ENCODE measurements at places on chromosomes 1 and 21. TPM values are rescaled to one million over a fixed set of nuclear protein-coding genes. Genes with fewer than 3 reads are reported as not detected.

DNA sequence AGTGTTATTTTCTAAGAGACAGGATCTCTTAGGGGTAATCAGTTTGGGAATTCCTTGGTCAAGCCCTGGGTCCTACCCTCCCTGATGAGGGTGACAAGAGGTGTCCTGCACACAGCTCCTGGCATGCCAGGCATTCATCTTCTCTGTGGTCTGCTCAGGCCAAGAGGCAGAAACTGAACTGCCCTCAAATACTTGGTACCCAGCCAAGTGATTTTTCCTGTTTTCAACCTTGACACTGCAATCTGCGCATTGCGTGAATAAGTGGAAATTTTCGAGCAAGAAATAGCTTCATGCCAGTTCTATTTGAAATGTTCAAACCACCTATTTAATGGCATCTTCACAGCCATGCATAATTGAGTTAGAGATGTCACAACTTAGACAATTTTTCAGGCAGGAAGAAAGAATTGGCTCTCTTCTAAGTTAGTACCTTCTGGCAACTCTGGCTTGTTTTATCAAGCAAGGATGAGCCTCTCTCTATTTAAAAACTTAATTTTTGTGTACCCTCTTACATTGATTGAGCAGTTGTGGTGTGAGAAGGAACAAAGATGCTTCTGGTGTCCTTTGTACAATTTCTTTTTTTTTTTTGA lies 27.0 kb downstream of the DNM3 start:
- no peak overlapping the region for H3K27ac ChIP-seq
- H3K27me3 ChIP-seq: no peaks in the 10 kb centered on the region
- H3K4me1 ChIP-seq: no peaks in the 10 kb centered on the region
- DNase-seq: no peak
- H3K4me3 ChIP-seq: no peak overlapping the region
- no peaks in the 10 kb centered on the region for H3K36me3 ChIP-seq

GRCh38 chr1:115233598-115233997 lies 104.5 kb downstream of the NGF start:
- H3K4me1 ChIP-seq: peaks cover 9% of the 10 kb centered on the region
- no peak overlapping the region for H3K4me3 ChIP-seq
- no peaks in the 10 kb centered on the region for H3K27me3 ChIP-seq
- DNase-seq: peak; percentile 36
- no peak overlapping the region for H3K27ac ChIP-seq

Gene RIPPLY3
- not detected for total RNA-seq

DNA sequence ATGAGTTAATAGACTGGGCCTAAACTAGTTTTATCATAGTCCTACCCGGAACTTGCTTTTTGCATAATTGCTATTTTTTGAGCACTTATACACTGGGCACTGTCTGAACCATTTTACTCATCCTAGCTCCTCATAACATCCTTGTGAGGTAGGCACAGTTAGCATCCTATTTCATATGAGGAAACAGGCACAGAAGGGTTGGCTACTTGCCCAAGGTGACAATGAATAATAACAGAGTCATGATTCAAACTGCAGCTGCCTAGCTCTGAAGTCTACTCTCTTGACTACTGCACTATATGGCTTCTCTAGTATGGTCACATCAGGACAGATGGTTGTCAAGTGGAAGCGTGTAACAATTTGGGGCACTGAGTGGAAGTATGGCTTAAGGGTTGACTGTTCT lies 18.2 kb upstream of the RC3H1 start:
- H3K4me1 ChIP-seq: peaks cover 5% of the 10 kb centered on the region
- no peak for DNase-seq
- no peak overlapping the region for H3K27ac ChIP-seq
- peaks cover 3% of the 10 kb centered on the region for H3K27me3 ChIP-seq
- H3K4me3 ChIP-seq: no peak overlapping the region

DNA sequence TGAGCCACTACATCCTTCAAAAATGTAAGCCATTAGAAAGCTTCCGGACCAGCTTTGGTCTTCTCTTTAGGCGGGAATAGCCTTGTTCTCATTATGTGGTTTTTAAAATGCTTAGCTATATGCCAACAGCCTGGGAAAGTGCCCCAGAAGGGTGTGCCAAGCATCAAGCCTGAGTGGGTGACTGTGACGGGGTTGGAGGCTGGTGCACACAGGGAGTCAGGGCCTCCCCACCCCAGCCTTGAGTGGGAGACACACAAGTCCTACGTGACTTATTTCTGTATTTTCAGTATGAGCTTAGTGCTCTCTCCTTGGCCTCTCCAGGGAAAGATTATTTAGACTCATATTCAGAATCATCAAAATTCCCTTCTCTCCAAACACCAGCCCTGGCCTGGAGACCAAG lies 9.8 kb downstream of the UBASH3A start:
- DNase-seq: no peak
- no peaks in the 10 kb centered on the region for H3K36me3 ChIP-seq
- no peaks in the 10 kb centered on the region for H3K27me3 ChIP-seq
- no peak overlapping the region for H3K4me3 ChIP-seq

Gene ORC1
- total RNA-seq: 2.2 TPM

DNA sequence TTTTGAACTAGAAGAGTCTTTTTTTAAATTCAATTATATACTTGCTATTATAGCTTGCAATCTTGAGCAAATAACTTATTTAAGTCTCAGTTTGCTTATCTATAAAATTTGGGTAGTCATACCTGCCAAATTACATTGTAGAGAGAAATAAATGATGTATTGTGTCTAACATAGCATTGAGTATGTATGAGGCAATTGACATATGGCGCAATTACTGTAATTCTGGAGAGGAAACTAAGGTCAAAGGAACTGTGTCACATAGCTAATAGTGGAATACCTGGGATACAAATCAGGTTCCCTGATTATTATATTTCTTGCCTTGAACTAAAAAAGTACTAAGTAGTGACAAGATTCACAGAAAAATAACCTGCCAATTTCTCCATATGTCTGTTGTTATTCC lies 302.5 kb downstream of the PDE4B start:
- no peaks in the 10 kb centered on the region for H3K4me1 ChIP-seq
- DNase-seq: no peak
- H3K36me3 ChIP-seq: no peaks in the 10 kb centered on the region

Gene PRRX1
- 1.1 TPM for total RNA-seq

DNA sequence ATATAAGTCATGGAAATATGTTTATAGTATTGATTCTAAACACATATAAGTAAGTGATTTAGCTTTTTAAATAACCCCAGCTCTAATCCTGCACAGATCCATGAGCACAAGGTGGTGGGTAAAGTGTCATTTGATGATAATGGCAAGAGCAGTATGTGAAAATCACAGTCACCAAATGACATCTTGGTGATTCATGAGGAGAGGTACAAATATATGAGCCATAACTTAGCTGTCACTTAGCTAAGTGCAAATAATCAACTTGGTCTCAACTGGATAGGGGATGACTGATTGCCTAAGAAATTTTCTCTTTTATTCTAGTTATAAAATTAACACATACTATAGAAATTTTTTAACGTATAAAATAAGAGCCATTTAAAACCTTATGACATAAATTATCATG lies 198.1 kb downstream of the ZZZ3 start:
- no peak overlapping the region for H3K27ac ChIP-seq
- no peaks in the 10 kb centered on the region for H3K36me3 ChIP-seq
- no peaks in the 10 kb centered on the region for H3K4me1 ChIP-seq
- H3K27me3 ChIP-seq: no peaks in the 10 kb centered on the region
- no peak for DNase-seq
- H3K4me3 ChIP-seq: no peak overlapping the region

DNA sequence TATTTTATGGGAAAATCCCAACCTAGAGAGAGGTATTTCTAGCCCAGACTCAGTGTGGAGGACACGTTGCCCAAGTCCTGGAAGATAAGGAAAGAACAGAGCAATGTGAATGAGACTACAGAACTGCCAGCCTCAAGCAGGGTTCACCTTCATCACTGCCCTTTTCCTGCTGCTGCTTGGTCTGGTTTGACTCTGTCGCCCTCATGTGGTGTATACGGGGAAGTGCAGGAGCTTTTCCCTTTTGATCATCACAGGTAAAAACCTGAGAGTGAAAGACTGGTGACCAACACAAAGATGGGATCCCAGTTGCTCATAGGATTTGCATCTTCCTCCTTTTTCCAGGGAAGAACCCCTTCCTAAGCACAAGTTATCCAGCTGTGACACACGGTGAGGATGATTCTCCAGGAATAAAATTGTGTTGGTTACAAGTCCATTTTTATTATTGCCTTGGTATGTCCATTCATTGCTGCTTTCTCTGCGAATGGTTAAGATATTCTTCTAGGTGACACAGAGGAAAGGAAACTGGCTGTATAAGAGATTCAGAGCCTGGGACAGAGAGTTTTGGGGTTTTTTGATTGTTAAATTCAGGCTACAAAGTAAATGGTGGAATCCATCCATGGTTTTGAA lies 89.5 kb upstream of the CD53 start:
- no peak overlapping the region for H3K27ac ChIP-seq
- peaks cover 7% of the 10 kb centered on the region for H3K27me3 ChIP-seq
- H3K36me3 ChIP-seq: no peaks in the 10 kb centered on the region
- H3K4me3 ChIP-seq: no peak overlapping the region

Gene AADACL4
- not detected for total RNA-seq
